Testis (tissue), 5 donors: ENCODE measurements at places on chromosomes 4 and X. TPM values are rescaled to one million over a fixed set of nuclear protein-coding genes. Genes with fewer than 3 reads are reported as not detected.

Gene FGF13
- 6.3 TPM for total RNA-seq

Gene VCX
- 121 TPM for total RNA-seq

Gene DOCK11
- 5.9 TPM for total RNA-seq

Gene TCP11X2
- total RNA-seq = 7.2 TPM

Gene BST1
- total RNA-seq = 1.6 TPM

Gene CSN1S1
- total RNA-seq = 0.56 TPM

Gene MAGEA11
- 6.8 TPM for total RNA-seq

Gene SHROOM3
- 7.2 TPM for total RNA-seq

Gene PHEX
- 0.31 TPM for total RNA-seq

DNA sequence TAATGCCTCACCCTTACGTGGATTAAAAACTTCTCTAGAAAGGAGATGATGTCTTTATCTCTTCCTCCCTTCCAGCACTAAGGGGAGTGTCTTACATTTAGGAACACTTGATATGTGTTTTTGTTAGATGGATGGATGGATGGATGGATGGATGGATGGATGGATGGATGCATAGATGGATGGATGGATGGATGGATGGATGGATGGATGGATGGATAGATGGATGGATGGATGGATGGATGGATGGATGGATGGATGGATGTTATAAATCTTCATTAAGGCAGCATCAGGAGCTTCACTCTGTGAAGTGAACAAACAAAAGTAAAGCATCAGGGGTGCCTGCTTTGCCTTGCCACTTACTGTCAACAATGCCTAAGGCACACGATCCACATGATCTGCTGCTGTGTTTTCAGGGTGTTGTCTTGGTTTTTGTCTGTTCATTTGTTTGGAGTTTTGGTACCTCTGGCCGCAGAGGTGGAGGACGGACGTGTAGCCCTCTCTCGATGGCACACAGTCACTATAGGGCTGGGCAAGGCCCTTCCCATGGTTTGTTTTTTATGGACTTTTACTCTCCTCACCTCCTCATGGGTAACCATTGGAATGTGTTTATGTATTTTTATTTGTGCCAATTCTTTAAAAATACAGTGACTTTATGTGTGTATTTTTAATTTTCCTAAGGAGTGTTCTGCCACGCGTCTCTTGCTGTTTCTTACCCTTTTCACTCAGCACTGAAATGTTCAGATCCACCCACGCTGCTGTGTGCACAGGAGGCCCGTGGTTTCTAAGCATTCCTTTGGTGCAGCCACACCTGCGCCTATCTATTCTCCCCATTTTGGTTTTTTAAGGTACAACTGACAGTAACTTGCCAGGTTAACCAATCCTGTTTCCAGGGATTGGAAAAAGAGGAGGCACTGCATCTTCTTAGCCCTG lies 91.8 kb upstream of the ENPP6 start:
- no peak for DNase-seq

DNA sequence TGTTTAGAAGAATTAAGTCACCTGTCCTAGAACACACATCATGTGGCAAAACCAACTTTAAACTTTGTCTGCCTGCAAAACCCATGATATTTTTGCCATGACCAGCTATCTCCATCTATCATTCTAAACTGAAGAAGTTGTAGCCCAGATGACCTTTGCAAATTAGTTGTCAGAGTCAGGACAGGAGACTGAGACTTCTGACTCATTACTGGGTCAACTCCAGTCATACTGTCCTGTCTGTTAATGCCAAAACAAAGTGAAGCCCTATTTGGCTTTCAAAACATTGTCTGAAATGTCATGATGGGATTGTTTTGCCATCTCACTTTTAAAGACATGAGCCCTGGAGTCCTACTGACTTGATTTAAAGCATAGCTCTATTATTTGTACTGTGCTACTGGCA lies 365.7 kb upstream of the CPEB2 start:
- no peak for DNase-seq

DNA sequence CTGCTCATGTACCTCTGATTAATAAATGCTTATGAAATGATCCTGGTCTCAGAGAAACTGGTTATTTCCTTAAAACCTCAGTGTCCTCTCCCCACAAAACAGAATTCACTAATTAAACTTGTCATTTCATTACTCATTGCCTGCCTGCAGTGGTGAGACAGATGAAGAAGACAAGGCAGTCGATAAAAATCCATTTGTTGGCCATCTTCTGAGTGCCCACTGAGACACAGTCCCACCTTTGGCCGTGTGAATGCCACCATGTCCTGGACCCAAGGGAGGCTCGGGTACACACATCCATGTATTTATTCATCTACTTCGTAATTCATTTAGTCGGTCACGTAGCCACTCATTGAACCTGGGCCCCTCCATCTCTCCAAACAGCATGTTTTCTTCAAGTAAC lies 3.5 kb downstream of the S100P start:
- DNase-seq = no peak

GRCh38 chrX:123993326-123993725 lies 31.8 kb downstream of the STAG2 start:
- no peak for DNase-seq

DNA sequence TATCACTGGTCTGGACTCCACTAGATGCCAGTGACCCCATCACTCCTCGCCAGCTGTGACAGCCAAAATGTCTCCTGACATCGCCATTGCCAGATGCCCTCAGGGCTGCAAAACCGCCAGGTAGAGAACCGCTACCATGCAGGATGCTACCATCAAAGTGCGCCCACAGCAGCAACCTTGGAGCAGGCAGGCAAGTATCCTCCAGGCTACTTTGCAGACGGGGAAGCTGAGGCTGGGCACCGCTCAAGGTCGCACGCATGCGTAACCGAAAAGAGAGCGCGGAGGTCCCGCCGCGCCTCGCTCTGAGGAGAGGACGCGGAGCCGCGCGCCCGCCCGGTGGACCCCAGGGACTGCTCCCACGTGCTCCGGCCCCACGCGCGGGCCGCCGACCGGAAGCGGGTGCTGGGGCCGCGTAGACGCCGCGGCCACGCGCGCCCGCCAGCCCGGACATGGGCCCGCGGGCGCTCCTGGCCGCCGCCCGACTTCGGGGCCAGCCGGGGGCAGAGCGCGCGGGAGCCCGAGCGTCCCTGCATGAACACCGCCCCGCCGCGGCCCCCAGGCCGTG lies at the start of gene STS:
TSS of gene STS (plus strand) at position 300 of the 565 bp plus-strand sequence. CDS start 105,488 bp downstream, outside the sequence.
- DNase-seq = peak; percentile 35

DNA sequence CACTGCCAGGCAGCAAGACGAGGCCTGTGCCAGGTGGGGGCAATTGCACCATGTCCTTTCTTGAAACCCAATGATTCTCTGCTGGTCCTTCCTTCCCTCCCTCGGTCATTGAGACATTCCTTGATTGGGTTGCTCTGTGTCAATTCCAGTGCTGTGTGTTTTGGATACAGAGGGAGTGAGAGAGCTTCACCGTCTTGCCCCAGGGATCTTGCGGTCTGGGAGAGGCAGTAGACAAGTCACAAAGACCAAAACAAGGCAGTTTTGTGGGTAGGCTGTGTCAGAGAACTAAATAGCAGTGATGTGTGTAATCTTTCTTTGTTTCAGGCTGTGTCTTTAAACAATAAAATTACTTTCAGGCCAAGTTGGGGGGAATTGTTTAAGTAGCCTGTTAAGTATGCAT lies 38.8 kb upstream of the TADA2B start:
- no peak for DNase-seq

DNA sequence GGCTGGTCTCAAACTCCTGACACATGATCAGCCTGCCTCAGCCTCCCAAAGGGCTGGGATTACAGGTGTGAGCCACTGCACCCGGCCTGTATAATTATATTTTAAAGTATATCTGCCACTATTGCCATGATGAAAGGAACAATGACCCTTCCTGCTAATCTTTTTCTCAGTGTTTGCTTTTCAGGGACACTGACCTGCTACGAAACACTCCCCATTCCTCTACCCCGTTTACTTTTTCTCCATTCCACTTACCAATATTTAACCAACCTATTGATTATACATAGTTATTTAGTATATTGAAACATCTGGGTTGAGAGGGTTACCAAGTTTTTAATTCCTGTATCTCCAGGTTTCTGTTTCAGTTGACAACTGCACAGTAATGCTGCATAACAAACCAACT lies 331.9 kb upstream of the NDST3 start:
- DNase-seq = no peak

DNA sequence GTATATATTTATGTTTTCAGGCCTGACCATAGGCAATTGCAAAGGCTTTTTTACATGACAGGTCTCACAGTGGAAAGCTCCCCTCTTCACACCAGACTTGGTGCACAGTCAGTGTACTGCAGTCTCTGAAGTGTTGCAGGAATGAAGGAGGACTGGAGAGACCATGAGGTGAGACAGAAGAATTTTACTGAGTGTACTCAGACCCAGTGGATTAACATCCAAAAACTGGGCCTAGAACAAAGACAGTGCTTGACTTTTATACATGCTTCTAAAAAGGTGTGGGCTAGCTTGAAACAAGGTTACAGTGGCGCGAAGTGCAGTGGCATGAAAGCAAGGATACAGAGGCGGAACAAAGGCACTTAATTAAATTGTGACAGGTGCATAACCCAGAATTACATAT lies 822.9 kb downstream of the RAPGEF2 start:
- no peak for DNase-seq

DNA sequence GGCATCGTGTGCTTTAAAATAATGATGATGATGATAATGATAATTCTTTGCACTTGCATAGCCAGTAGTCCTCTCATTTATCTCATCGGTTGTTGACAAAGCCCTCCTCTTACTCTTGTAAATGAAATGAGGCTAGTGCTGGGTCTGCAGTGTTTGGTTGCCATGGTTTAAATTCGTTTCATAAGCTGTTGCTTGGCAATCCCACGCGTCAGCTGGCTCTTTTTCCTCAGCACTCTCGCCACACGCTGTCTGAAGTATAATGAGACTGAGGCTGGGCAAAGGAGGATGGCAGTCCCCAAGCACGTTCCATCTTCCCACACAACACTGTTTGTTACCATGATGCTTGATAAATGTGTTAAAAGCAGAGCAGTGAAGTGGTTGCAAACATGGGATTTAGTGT lies 15.5 kb downstream of the PAGE4 start:
- no peak for DNase-seq

GRCh38 chrX:151902813-151903591 lies 9.7 kb upstream of the MAGEA4 start:
- DNase-seq = peak; percentile 19

DNA sequence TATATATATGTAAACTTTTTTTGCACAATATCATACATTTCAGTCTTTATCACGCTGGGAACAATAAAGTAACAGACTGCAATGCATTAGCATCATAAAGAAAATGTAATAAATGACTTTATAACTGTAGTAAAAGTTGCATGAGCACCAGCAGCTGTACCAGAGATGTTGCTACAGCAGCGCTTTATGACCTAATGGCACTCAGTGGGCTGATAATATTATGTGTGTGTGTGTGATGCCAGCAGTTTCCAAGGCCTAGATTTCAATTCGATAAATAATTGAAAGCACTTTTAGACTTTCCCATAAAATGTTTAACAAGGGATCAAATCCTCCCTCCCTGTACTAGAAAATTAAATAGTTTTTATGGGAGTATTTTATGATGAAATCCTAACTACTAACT lies 367.6 kb upstream of the AGA start:
- DNase-seq = no peak

GRCh38 chr4:10866666-10867065 lies 182.1 kb upstream of the CLNK start:
- DNase-seq = no peak

DNA sequence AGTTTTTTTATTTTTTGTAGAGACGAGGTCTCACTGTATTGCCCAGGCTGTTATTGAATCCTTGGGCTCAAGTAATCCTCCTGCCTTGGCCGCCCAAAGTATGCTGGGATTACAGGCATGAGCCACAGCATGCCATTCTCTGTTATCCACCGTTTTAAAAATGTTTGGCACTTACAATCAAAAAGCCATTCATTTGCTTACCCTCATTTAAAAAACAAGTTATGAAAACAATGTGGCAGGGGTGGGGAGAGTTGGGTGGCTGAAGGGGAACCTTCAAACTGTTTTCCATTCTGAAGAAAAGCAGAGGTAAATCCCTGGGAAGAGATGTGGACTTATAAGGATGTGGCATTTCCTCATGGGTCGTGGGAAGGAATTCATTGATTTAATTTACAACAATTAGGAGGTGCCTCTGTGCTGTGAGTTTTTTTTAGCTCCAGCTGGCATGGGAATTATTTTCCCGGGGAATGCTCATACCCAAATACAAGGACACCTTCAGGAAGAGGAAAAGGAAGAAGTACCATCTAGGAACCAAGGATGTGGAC lies 103.5 kb downstream of the MID1 start:
- DNase-seq = no peak

GRCh38 chr4:139940600-139940999 lies 213.4 kb downstream of the MAML3 start:
- DNase-seq = no peak

- DNase-seq = no peak
These were observed 46.5 kb upstream of the CPLX1 start for GRCh38 chr4:872241-872981.

- no peak for DNase-seq
These were observed 56.7 kb downstream of the PPP3CA start for GRCh38 chr4:101290654-101291053.

- no peak for DNase-seq
These were observed 66.5 kb downstream of the MAMLD1 start for GRCh38 chrX:150429594-150429993.

DNA sequence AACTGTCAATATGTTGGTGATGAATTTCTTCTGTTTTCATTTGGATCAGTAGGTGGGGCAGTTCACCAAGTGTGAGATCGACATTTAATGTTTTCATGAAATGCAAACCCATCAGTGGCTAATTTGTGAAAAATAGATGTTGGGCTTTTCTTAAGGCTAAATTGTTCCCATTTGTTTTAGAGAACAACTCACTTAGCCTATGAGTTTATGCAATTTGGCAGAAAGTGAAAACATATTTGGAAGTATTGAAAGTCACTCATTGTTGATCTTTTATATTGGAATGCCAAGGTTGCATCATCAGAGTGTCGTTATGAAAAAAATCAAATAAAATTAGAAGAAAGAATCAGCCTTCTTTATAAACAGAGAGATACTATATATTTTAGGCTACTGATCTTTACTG lies 132.4 kb downstream of the RPA4 start:
- no peak for DNase-seq

GRCh38 chr4:176920694-176921093 lies 128.0 kb upstream of the VEGFC start:
- DNase-seq = no peak

- DNase-seq = no peak
These were observed 811.9 kb upstream of the PCDH7 start for GRCh38 chr4:29908276-29908675.

GRCh38 chr4:146245850-146246249 lies 31.5 kb downstream of the REELD1 start:
- no peak for DNase-seq
